ENCODE measurements at places on chromosomes 11 and 22. TPM values are rescaled to one million over a fixed set of nuclear protein-coding genes. Genes with fewer than 3 reads are reported as not detected.

GAS2 gene
- 10.6 TPM for polyA plus RNA-seq

WT1 gene
- 232 TPM for polyA plus RNA-seq

KCNQ1 gene
- polyA plus RNA-seq, result 11.8 TPM

DNA sequence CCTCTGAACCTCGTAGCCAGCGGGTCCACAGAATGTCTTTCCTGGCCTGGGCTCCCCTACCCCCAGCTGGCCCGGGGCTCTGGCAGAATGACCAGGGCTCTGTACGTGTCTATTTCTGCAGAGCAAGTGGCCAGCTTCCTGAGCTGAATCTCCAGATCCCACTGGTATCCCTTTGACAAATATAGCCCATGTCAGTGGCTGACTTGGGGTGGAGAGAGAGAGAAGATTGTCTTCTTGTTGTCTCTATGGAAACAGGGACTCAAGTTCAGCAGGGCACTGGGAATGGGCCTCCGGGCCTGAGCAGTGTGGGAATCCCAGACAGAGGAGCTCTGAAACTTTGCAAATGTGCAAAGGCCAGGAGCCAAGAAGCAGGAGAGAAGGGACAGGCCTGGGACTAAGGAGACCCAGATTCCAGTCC, 33.9 kb downstream of the ANO1 start:
- DNase-seq, result no peak

- DNase-seq, result no peak
These were observed 590 bp upstream of the IGF2 start for GRCh38 chr11:2139621-2140337.

DNA sequence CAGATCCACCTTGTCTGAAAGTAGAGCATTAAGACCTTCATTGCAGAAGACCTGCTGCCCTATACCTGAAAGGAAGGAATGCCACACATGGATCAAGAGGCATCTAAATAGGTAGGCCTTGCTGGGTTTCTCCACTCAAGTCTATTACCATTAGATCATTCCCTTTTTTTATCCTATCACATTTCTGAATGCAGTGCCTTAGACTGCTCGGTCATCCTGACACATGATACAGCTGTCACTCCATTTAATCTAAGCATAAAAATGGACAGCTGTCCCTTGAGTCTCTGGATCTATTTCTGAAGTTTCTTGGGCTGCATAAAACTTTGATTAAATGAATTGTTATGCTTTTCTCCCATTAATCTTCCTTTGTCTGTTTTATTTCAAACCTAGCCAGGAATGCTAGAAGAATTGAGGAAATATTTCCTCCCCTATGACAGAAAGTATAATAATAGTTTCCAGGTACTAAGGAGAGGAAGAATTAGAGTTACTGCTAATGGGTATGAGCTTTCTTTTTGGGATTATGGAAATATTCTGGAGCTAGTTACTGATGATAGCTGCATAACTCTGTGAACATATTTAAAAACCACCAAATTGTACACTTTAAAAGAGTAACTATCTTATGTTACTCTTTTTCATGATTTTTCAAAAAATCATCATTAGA, 88.0 kb downstream of the DLG2 start:
- DNase-seq, result no peak

DNA sequence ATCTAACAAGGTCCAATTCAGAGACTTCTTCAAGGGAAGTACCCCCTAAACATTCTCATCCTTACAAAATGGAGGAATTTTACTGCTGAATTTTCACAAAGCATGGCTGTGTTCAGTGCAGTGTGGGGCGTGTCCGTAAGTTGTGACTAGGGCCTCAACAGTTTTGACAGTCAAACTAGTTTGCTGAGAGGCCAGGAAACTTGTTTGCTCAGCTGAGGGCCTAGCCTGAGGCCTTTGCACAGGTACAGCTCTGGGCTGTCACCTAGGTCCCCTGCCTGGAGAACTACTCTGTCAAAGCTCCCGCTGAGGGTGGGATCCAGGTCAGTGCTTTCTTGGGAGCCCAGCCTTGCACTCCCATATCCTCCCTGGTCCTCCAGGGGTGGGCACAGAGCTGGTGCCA, 27.9 kb downstream of the TCP11L1 start:
- DNase-seq, result no peak

DNA sequence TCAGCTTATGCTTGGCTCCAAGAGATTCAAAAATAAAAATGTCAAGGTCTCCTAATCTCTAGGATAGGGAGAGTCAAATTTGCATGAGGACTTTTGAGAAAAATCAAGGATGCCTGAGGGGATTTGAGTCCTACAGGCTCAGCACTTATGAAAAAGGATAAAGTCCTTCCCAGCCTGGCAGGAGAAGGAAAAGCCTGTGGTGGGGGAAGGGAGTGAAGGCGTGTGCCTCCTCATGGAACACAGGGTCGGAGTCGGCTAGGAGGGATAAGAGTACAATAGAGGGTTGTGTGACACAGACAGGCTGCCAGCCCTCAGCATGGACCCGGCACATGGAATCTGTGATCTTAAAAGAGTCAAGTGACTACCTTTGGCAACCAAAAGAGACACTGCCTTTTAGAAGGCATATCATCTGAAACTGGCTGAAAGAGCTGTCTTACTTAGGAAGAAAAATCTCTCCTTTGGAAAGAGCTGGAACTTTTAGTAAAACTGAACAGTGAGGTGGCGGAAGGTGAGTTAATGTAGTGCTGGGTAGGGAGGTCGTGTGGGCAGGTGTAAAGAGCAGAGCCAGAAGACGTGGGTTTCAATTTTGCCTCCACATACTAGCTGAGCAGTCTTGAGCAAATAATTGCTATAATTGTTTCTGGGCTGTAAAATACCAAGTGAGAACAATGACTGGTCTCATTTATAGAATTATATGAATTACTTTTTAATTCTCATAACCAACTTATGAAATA, 58.8 kb upstream of the RDX start:
- DNase-seq, result no peak

GRCh38 chr22:29117799-29118477, 45.1 kb downstream of the KREMEN1 start:
- no peak for DNase-seq

DNA sequence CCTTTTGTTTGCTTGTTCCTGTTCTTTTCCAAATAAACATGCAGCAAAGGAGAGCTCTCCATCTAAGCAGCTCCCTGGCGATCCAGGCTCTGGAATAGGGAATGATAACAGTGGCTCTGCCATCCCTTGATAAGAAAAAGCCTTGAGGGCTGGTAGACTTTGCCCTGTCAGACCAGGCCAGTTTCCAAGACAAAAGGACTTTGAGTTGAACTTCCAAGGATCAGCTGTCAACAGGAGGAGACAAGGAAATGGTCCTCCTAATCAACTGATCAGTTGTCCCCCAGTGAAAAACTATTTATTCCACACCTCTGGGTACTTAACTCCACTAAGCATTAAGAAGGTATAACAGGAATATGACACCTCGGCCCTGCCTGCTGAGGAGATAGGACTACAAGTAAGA, 127.8 kb downstream of the PARVA start:
- no peak for DNase-seq

DNA sequence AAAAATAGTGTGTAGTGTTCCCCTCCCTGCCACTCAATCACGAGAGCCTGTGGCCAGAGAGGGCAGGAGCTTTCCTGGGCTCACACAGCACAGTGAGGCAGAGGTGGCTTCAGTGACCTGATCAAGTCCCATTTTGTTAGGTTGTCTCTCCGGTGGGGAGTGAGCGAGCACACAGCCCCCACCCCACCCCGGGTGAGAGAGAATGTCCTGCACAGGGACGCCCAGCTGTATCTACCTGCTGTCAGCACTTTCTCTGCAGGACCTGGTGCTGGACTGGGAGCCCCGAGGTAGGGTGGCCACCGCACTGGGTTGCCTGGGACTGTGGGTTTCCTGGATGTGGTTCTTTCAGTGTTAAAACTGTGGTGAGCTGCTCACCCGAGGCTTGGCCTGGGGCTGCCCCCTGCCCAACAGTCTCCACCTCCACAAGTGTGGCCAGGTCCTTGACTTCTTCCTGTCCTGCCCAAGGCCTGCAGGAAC, 6.1 kb downstream of the CAPN5 start:
- DNase-seq, result no peak

DNA sequence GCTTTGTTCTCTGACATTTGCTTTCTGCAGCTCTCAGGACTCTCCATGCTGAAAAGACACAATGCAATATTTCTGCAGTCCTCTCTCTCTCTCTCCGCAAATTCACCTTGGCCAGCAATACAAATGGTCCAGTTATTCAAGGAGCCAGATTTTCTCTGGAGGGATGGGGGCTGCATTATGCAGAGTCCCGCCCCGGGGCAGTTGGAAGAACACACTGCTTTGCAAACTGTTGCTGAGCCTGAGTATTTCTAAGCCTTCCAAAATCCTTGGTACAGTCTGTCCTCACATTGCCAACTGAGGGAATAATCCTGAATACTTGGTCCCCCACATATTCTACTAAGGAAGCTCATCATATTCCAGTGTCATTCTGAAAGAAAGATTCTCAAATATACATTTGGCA, 94.3 kb upstream of the ZC3H12C start:
- DNase-seq, result no peak

DNA sequence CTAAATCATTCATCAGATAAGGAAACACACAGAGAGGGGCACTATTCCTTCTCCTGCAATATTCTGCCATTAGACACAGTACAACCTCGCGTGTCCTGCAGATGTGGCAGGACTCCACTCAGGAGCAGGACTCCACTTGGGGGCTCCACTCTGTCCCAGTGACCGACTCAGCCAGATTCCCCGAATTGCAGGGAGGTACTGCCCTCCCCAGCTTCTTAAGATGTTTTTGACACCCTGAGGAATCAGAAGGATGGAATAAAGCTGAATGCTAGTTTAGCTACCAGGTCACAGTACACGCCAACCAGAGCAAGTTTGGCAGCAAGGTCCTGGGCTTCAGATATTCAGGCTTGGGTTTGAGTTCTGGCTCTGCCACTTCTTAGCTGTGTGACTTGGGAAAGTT, 99.3 kb upstream of the USP47 start:
- no peak for DNase-seq

MGAT3 gene
- polyA plus RNA-seq, result 26.7 TPM

DNA sequence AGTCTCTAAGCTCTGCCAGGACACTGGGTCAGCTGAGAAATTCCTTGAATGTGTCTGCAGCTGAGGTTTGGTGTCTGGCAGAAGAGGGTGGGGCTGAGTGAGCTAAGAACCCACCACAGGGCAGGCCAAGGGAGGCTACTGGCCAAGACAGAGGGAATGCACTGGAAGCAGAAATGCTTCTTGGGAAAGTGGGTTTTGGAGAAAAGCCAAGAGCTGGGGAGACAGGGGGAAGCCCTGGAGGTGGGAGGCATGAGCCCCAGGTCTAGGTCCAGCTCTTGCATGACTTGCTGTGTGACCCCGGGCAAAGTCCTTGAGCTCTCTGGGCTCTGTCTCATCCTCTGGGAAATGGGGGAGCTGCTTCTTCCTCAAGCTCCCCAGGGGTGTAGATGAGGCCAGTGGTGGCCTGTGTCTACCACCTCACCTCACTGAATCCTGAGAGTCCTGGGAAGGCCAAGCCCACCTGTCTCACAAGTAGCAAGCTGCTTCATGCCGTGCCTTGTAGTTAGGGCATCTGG, 2.3 kb downstream of the MMP11 start:
- no peak for DNase-seq

GRCh38 chr22:31235081-31235480, 23.0 kb downstream of the LIMK2 start:
- DNase-seq, result no peak

CHRNA10 gene
- 1.2 TPM for polyA plus RNA-seq

DNA sequence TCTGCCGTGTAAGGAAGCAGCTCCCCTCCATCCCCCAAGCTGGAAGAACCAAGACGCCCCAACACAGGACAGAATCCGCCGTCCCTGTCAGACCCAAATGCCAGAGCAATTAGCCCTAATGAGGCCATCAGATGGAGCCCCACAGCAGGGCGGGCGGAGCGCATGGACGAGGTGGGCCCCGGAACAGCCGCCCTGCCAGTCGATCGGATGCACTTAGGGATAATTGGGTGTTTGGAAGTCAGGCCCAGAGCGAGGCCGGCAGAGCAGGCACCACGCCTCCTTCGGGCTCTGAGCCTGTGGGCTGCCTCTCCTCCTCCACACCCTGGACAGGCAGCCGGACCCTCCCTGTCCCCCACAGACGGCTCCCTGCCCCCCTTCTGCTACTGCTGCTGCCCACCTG, 5.5 kb upstream of the TH start:
- no peak for DNase-seq

PHETA2 gene
- polyA plus RNA-seq, result 9.8 TPM

ANKRD42 gene
- 22.1 TPM for polyA plus RNA-seq

- DNase-seq, result no peak
These were observed 288.5 kb downstream of the NTM start for GRCh38 chr11:131658952-131659351.

DNA sequence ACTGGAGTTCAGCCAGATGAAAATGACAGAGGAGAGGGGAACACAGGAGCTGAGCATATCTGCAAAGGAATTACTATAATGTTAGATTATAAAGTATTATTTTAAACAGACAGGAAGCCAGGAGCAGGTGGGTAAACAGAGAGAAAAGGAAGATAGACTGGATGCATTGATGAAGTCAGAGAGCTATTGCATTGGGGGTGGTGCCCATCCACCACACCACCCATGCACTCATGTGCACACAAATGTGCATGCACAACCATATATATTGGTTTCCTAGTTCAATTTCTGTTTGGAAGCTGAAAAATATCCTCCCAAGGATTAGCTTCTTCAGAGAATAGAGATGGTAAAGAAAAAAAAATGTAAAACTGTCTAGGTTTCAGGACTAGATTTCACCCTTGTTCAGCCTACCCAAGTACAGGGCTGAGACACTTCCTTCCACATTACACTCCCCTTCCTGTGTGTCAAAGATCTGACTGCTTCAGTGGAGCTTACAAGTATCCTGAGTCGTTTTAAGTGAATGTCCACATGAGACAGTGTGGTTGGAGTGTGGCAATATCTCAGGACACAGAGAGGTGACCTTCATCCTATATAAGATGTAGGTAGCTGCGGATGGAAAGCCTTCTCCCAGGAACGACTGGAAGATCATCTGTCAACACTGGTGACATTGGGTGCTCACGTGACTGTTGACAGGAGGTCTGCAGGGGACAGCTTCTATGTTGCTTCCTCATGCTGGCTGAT, 12.2 kb upstream of the SMPD1 start:
- DNase-seq, result no peak

SEPTIN3 gene
- polyA plus RNA-seq, result 6.9 TPM

- DNase-seq, result peak; percentile 93
These were observed 637 bp downstream of the DRD2 start for GRCh38 chr11:113474362-113475159.

PLEKHB1 gene
- 17.9 TPM for polyA plus RNA-seq

DNA sequence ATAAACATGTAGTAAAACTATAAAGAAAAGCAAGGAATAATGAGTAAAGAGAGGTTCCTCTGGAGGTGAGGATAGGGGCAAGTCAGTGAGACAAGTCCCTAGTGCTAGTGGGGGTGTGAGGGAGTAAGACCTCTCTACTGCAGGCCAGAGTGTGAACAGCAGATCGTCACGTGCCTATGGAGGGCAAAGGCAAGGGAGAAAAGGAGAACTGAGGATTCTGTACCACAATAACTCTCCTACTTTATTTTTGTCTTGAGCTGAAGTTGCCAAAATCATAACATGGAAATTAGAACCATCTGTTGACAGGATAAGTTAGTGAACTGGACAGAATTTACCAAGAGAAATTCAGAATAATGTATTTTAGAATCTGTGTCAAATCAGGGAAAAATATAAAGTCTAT, 77.6 kb downstream of the ENTHD1 start:
- no peak for DNase-seq

All from right renal cortex interstitium (tissue), 3 donors.